Right ventricle myocardium superior (tissue), 1 donor: ENCODE measurements at places on chromosomes 16 and 17. TPM values are rescaled to one million over a fixed set of nuclear protein-coding genes. Genes with fewer than 3 reads are reported as not detected.

The CHAD gene
- 0.27 TPM for total RNA-seq

The MYH13 gene
- not detected for total RNA-seq

The DPEP3 gene
- not detected for total RNA-seq

The CCL1 gene
- not detected for total RNA-seq

The ARL5C gene
- total RNA-seq = not detected

The KRTAP2-4 gene
- not detected for total RNA-seq

The RNF227 gene
- total RNA-seq = 0.78 TPM

The MYL4 gene
- total RNA-seq = 219 TPM

The NDEL1 gene
- 24.8 TPM for total RNA-seq

The QRICH2 gene
- 2.6 TPM for total RNA-seq

The ZSCAN10 gene
- total RNA-seq = not detected

The TMEM114 gene
- not detected for total RNA-seq

The VKORC1 gene
- 40.0 TPM for total RNA-seq

The CA5A gene
- not detected for total RNA-seq

DNA sequence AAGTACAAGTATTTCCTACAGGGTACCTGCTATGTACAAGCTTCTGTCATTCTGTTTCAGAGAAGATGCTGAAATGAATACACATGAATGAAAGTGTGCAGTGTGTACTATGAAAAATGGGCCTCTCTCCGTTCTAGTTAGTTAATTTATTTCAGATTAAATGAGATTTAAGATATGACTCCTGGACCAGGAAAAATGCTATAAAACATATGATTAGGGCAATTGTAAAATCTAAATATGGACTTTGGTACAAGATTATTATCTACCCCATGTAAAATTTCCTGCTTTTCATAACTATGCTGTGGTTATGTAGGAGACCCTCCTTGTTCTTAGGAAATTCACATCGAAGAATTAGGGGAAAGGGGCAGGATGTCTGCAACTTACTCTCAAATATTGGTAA lies 28.9 kb downstream of the MYO1D start:
- DNase-seq = no peak

DNA sequence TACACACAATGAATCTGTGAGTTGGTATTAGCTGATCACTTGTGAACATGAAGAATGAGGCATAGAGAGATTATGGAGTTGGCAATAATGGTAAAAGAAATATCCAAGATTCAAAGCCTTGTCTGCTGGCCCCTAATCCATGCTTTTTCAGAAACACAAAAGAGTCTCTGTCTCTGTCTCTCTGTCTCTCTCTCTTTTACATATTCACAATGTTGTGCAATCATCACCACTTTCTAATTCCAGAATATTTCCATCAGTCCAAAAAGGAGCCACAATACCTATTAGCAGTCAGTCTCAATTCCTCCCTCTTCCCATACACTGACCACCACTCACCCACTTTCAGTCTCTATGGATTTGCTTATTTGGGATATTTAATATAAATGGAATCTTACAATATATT lies 370.1 kb upstream of the CDH8 start:
- DNase-seq = no peak

DNA sequence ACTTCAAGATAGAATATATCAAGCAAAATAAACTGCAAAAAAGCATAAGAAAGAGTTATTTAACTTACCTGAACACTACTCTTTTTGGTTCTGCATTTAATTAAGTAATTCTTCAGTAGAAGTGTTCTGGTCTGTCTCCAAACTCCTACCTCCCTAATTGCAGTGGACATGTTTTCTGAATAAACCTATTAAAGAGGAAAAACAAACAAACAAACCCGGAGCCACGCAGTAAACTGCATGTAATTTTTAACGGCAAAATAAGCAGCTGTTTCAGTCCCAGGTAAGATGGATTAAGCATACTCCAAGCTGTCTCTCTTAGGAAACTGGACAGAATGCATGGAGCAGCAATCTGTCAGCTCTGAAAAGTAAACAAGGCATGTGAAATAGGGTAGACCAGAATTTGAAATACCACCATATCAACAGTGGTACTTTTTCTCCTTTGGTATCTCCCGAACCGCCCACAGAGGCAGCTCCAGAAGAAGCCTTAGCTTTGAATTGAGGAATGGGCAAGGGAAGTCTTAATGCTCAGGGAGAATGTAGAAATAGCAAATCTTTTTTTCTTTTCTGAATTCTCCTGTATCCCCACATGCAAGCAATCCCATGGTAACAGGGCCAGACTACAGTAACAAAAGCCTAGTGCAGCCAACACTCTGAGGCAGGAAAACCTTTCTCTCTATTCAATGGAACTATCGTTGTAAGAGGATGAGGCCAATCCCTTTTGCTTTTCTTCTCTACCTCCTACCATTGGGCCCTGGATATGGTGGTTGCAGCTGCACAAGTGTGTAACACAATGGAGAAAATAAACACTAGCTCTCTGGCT lies 12.5 kb downstream of the ABCA5 start:
- no peak for DNase-seq

GRCh38 chr16:86797700-86798099 lies 219.4 kb downstream of the FOXL1 start:
- DNase-seq = no peak

- no peak for DNase-seq
These were observed 181.1 kb downstream of the SNX29 start for GRCh38 chr16:12157517-12158093.

DNA sequence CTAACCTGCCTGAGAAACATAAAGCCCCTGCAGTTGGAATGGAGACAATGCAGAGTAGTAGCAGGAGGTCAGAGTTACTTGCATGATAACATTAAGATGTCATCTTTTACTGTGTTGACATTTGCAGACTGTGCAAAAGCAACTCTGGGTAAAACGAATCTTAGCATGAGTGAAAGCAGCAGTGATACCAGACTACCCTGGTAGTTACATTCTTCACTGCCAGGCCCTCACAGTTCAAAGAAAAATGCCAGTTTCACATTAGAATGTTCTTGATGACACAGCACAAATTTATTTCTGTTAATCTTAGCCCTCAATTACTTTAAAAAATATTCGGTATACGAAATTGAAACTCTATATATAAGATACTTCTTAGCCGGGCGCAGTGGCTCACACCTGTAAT lies 12.2 kb downstream of the MPHOSPH6 start:
- no peak for DNase-seq

DNA sequence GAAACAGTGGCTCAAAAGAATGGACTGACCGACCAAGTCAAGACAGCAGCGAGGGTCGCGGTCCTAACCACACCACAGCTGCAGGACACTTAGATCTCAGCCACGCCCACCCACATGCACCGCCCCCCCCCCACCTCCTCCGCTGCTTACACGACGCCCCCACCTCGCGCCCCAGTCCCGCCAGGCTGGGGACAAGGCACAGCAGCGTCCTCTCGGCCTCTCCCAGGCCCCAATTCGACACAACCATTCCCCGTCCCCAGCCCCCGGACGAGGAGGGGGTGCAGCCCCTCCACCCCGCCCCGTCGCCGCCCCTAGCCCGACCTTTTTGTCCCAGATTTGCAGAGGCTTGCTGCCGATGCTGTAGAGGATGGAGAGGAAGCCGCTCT lies 477 bp downstream of the CFAP20 start:
- peak; percentile 52 for DNase-seq

DNA sequence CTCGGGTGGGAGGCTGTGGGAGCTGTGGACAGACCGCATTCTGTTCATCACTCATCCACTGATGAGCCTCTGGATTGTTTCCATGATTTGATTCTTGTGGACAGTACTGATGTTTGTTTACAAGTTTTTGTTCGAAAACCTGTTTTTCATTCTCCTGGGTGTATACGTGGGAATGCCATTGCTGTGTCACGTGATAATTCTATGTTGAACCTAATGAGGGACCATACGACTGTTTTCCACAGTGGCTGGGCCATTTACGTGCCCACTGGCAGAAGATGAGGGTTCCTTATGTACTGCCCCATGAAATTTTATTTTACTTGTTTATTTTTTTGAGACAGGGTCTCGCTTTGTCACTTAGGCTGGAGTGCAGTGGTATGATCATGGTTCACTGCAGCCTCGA lies 2.6 kb upstream of the ALG1 start:
- DNase-seq = peak; percentile 6

DNA sequence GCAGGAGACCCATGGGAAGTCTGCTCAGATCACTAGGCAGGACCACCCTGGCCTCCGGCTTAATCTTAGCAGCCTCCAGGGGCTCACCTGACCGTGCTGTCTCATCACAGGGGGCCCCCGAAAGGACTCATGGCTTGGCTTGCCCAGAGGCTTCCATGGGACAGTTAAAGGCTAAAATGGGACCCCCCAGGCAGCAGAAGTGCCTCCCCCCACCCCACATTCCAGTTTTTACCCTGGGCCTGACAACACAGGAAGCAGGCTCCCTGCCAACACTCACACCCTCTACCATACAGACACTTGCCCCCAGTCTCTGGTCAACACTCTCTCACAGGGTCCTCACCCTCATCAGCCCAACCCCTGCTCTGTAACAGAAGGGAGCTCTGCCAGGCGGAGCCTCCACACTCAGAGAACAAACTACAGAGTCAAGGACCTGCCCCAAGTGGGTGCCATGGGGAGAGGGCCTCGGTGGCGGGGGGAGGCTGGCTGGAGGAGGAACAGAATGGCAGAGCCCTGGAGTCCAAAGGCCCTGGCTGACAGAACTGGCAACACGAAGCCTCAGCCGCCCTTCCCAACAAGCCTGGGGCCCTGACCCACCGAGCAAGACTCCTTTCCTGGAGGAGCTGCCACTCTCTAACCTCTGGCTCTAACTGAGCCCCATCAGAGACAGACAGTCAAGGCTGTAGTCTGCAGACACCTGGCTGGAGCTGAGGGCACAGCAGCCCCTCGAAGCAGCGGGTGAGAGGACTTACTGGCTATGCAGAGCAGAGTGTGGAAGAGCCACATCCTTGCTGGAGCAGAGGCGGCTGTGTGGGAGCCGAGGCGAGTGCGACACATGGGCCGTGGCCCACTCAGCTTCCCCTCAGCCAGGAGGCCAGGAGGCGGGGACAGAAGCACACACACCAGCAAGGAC lies at the start of gene ITGAE:
Gene ITGAE (minus strand): TSS at position 827 of the 910 bp plus-strand sequence. CDS start 44 bp downstream, at position 783.
- DNase-seq = no peak

DNA sequence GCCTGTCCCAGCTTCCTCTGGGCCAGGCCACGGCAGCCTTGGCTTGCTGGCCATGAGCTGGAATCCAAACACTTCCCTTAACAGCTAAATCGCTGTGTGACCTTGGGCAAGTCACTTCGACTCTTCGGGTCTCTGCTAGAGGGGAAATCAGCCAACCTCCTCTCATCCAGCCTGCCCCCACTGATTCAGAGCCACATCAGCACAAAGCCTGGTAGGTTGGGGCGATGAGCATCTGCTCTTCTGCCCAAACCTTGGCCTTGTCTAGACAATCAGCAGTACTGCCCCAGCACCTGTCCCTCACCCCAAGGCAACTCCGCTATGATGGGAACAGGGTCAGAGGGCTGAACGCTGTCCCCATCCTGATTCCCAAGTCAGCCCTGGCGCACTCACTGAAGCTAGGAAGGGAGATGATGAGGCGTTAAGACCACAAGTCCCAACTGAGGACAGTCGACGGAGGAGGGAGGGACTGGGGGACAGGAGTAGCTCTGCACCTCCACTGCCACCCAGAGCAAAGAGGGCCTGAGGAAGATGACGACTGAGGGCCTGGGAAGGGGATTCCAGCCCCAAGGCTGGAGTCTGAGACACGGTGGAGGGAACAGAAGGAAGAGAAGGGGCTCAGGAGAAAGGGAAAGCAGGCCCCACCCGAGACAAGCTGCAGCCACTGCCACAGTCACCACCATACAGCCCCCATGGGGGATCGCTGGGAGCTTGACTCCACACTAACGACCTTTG lies 1.3 kb downstream of the CLUH start:
- DNase-seq = no peak

- DNase-seq = no peak
These were observed 210.6 kb downstream of the MAP2K4 start for GRCh38 chr17:12231355-12231682.

- no peak for DNase-seq
These were observed 44.4 kb downstream of the ACTG1 start for GRCh38 chr17:81468111-81468769.

GRCh38 chr16:50437769-50438437 lies 69.1 kb upstream of the BRD7 start:
- DNase-seq = no peak

DNA sequence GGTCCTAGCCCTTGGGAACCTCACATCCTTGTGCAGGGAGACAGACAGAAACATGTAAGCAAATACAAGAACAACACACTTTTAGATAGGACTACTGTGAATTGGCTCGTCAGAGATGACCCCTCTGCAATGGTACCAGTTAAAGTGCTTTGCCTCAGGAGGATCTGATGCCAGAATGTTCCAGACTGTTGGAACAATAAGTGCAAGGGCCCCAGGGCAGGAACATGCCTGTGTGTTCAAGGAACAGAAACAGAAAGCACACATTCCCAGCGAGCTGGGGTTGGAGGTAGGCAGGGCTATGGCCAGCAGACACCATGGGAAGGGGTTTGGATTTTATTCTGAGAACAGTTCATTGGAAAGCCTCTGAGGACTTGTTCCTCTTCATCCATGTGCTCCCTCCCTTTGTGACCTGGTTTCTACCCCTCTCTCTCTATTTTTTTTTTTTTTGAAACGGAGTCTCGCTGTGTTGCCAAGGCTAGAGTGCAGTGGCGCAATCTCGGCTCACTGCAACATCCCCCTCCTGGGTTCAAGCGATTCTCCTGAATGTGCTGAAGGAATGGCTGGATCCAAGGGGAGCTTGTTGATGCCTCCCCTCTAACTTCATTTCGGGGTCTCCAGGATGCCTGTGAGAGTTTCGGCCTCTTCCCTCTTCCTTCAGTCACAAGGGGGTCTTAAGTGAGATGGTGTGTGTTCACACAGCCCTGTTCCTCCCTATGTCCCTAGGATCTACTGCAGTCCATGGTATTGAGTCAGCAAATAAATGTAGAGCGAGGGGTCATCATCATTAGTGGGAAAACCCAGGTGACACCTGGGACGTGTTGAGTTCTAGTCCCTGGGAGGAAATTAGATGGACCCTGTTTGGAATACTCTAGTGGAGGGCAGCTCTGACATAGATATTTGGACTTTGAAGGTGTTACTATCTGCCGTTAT lies 6.4 kb downstream of the STAT5A start:
- DNase-seq = peak; percentile 13

- no peak for DNase-seq
These were observed 596.6 kb upstream of the CDH5 start for GRCh38 chr16:65769776-65770438.

GRCh38 chr17:13864521-13864920 lies 204.8 kb upstream of the COX10 start:
- no peak for DNase-seq

DNA sequence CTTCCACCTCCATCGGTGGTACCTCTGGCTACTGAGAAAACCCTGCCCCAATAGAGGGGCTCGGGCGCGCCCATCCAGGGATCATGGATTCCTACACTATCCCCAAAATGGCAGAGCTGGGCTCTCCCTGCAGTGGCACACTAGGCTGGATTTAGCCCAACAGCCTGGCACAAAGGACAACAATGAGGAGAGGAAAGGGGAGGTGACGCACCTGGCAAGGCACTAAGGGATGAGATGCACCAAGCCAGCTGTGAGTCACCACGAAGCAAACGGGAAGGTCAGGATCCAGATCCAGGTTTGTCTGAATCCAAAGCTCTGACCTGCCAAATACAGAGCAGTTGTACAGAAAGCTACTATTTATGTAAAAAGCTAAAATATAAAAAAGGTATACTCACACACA lies 18.1 kb downstream of the UBE2O start:
- DNase-seq = no peak

GRCh38 chr17:76080768-76081287 lies 1.8 kb downstream of the ZACN start:
- no peak for DNase-seq

GRCh38 chr17:78789663-78790181 lies 7.6 kb upstream of the CYTH1 start:
- peak; percentile 95 for DNase-seq
